Kidney tubule cell (primary cell): ENCODE measurements at places on chromosomes 1 and 21.

GRCh38 chr1:117754061-117754969, 148.5 kb downstream of the TENT5C start:
- peak; percentile 71 for DNase-seq

DNA sequence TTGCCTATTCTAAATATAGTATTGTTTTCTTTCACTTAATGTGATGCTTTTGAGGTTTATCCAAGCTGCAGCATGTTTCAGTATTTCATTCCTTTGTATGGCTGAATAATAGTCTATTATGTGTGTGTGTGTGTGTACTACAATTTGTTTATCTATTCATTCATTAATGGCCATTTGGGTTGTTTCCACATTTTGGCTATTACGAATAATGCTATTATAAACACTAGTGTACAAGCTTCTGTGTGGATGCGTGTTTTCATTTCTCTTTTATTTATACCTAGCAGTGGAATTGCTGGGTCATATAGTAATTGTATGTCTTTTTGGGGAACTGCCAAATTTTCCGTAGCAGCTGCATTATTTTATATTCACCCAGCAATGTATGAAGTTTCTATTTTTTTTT, 15.0 kb upstream of the THEM5 start:
- no peak for DNase-seq

DNA sequence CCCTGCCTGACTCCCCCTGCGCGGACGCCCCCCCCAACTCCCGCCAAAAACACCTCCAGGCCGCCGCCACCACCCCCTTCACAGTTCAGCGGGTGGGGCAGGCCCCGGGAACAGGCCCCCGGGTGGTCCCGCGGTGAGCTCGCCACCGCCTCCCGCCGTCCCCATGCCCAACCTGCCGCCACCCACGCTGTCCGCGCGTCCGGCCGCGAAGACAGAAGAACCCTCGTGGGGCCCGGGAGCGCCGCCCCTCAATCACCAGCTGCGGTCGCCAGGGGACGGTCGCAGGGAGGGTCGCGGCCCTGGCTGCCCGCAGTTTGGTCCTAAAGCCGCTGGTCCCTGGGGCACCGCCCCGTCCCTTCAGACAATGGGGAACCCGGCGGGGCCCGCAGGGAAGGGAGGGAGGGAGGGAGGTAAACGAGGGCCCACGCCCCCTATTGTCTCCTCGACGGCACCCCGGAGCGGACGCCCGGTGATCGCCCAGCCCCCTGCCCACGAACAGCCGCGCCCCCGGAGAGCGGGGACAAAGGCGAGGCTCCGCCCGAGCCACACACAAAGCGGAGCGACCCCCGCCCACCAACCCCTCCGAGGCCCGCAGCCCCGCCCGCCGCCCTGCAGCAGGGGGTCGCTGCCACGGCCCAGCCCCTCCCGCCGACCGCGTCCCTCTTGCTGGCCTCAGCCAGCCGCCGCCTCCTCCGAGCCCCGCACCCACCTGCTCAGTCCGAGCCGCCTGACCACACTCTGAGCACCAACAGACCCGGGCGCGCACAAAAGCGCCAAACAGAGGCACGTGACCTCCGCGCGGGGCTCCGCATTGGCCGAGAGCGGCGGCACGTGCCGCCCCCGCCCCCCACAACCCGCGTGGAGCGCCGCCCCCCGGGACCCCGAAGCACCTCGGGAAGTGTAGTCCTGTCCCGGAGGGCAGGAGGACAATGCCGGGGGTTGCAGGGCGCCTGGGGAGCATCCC, at the start of gene STMN1:
STMN1 (minus strand) TSS at position 740 of the 964 bp plus-strand sequence. CDS start 1,743 bp downstream, outside the sequence.
- peak; percentile 89 for DNase-seq

DNA sequence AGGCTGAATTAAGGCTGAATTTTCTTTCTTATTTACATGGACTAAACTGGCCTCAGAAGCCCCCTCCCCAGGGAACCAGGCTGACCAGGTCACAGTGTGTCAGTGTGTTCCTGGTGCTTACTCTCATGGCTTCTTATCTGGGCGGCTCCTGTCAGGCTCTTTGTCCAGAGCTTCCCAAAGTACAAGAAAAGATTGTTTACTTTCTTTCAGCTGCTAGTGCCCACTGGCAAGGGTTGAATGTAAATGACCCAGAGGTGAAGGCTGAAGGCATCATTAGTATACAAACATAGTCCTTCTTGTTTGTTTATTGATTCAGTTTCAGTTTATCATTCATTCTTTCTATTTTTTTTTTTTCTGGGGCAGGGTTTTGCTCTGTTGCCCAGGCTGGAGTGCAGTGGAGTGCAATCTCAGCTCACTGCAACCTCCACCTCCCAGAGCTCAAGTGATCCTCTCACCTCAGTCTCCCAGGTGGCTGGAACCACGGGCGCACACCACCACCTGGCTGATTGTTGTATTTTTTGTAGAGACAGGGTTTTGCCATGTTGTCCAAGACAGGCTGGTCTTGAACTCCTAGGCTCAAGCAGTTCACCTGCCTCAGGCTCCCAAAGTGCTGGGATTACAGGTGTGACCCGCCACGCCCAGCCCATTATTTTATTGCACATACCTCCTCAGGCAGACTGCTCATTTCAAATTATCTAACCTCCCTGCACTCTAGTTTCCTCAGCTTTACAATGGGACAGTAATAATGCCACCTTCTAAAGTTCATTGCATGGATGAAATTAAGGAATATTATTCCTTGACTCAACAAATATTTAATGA, 9.8 kb upstream of the KDM4A start:
- DNase-seq = no peak

- peak; percentile 16 for DNase-seq
These were observed 114.2 kb downstream of the FCRL5 start for GRCh38 chr1:157438146-157438545.

DNA sequence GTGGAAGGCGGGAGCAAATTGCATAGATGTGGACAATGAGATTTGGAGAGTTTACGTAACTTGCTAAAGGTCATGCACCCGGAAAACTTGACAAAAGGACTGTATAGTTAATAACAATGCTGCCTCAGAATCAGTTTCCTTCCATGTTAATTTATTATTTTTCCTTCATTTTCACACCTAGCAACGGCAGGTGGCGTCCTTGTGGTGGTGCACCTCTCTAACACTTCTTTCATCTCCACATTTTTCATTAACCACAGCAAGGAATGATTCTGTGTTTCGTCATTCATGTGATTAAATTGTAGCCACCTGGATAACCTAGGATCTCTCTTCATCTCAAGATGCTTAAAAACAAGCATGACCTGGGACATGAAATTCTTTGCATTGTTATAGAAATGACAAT, 2133.0 kb downstream of the NCAM2 start:
- peak; percentile 6 for DNase-seq

- no peak for DNase-seq
These were observed 382.9 kb downstream of the NTNG1 start for GRCh38 chr1:107523736-107524135.

DNA sequence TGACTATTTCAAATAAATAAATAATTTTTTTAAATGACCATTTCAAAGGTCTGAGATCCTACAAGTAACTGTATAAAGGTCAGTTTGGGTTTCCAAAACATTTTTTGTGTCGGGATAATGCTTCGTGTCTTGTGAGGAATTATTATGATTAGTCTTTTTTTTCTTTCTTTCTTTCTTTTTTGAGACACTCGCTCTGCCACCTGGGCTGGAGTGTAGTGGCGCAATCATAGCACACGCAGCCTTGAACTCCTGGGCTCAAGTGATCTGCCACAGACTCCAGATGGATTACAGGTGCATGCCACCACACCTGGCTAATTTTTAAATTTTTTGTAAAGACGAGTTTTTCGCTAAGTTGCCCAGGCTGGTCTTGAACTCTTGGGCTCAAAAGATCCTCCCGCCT, 1.9 kb upstream of the SDE2 start:
- DNase-seq = no peak

DNA sequence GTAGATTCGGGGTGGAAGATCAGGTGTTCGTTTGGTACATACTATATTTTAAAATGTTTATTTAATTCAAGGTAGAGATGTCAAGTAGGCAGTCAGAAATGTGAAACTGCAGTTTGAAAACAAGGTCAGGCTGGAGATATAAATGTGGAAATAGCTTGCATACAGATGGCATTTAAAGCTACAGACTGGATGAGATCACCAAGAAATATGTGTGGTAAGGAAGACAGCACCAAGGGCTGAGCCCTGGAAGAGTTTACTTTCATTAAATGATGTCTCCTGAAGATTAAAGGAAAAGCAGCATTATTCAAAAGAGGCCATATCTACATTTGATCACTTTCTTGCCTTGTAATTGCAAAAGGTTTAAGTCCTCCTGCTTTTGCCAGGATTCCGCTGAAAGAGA, 271.3 kb downstream of the PTBP2 start:
- DNase-seq = no peak

DNA sequence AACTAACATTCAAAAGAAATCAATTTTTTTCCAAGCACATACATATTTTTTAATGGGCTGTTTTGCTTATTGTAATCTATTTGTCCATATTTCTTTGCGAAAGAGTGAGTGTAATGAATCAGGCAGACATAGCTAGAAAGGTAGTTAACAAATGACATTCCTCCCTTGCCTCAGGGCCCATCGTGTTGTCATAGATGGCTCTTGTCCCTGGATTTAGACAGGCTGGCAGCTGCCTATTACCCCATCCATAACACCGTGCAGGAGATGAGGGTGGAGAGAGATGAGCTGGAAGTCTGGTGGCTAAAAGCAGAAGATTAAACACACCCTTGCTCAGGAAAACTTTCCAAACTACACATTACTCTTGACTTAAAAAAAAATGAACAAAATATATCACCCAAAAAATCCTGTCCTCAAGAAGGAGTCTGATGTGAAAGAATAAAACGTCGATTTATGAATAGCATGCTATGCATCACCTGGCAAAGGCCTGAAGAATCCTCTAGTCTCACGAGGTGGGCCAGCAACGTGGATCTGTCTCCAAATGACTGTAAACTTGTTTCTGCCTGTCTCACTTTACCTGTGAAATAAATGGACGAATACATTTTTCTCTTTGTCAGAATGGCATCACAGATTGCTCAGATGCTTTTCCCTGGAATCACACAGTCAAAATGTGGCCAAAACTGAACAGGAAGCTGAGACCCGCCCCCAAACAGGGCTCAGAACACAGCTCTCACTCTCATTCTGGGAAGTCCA, 55.7 kb downstream of the C21orf91 start:
- DNase-seq = no peak

- no peak for DNase-seq
These were observed 392.9 kb downstream of the DSCAM start for GRCh38 chr21:40454057-40454456.

DNA sequence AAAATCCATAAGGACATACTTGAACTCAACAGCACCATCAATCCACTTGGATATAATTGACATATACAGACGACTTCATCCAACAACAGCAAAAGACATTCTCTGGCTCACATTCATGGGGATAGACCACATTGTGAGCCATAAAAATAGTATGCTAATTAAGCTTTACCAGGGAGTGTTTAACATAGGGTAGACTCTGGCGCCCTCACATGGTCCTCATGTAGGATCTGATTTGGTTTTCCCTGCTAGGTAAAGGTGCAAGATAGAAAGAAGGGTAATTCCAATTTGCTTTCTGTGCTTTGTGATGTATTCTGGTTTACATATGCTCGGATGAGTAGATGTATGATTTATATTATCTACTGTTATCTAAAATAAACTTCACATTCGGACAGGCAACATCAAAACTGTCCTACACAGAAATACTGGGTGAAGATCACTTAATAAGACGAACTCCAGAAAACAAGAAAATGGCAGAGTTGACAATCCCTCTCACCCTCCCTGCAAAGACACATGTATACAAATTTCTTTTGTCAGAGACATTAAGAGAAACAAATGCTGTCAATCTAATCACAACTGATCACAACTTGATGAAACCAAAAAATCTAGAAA, 27.7 kb downstream of the CR1L start:
- DNase-seq = peak; percentile 70

DNA sequence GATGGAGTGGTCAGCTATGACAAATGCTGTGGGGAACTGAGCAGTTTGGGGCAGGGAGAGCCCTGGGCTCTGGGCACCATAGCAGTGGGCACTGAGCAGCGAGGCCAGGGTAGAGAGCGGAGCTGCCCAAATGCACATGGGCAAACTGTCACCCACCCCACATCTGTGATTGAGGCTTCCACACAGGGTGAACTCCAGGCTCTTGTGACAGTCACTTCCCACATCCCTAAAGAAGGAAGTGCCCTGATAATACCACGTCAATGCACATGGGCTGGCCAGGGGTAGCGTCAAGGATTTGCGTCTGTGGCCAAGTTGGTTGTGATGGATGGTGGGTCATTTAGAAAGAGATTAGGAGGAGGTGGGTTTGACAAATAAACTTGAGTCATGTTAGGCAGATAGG, 2.6 kb upstream of the GUCA2B start:
- DNase-seq = no peak

GRCh38 chr1:143720087-143721023, 251.4 kb downstream of the FAM72C start:
- peak; percentile 71 for DNase-seq

DNA sequence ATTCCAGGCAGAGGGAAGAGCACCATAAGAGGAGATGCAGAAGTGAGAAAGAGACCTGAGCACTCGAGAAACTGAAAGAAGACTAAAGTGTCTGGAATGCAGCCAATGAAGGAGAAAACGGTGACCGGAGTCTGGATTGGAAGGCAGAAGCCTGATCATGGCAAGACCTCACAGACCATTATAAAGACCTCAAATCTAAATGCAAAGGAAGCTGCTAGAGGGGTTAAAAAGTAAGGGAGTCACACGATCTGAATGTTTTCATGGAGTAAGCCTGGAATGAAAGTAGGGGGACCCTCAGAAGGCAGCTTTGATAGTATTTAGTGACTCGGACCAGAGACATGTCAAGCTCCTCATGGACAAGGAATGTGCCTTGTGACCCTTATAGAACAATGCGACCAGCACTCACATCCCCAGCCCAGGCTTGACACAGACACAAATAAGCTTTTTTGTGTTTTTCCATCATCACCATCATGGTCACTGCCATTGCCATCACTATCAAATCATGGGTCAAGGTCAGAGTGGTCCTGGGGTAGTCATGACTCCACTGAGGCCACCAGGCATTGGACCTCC, 183.6 kb downstream of the SEC16B start:
- DNase-seq = peak; percentile 9

DNA sequence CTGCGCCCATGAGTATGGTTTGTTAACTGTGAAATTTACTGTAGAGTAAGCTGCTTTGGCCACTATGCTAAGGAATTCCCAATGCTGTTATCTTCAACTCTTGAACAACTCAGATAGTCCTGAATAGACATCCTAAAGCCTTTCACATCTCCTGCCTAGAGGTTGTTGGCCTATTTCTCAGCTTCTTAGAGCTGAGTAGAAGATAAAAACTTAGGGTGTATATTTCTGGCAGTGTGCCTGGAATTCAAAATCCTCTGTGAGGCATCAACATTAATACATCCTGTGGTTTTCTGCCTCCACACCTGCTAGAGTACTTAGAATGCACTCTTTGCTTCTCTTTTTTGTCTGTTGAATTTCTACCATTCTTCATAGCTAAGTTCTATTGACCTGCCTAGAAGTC, 45.8 kb upstream of the RC3H1 start:
- DNase-seq = peak; percentile 52
